Progenitor cell of endocrine pancreas (in vitro differentiated cells): ENCODE measurements at places on chromosomes 6 and 20.

- DNase-seq = no peak
Measured at GRCh38 chr20:35788796-35789195, 17.0 kb downstream of the PHF20 start.

DNA sequence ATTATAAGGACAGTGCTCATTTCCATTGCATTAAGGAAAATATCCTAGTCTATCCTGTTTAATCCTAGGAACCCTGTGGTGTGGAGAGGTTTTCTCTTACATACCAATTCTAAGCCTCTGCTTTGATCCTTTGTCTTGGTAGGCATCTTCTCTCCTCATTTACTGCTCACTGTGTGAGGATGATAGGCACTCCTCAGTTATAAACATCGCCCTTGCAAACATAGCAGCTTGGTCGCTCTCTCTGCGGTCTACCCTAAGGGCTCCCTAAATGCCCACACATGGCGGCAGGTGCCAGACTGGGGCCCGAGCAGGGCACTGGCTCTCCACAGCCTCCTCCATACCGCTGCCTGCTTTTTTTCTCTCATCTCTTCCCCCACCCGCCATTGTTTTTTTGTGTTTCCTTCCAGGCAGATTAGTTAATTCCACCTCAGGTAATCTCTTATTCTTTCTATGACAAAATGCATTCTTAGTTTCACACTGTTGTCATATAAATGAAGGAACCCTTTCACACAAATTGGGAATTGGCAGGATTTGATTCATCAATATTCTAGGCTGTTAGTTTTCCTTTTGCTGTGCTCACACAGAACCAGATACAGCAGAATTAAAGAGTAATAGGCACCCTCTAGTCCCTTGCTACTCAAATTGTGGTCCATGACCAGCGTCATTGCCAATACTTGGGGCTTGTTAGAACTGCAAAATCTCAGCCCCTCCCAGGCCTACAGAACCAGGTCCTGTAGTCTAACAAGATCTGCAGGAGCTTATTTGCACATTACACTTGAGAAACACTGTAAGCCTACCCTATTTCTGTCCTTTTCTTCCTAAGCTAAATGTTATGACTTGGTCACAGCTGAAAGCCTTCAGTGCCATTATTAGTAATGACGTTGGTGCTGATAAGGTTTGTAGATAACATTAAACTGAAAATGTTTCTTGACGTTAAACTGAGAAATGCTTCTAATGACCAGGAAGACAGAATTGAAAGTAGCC lies 36.3 kb downstream of the CARMIL1 start:
- no peak for DNase-seq

GRCh38 chr6:106451439-106451838 lies 90.9 kb downstream of the CRYBG1 start:
- no peak for DNase-seq

- DNase-seq = no peak
Measured at GRCh38 chr20:20223981-20224380, 143.9 kb upstream of the INSM1 start.

DNA sequence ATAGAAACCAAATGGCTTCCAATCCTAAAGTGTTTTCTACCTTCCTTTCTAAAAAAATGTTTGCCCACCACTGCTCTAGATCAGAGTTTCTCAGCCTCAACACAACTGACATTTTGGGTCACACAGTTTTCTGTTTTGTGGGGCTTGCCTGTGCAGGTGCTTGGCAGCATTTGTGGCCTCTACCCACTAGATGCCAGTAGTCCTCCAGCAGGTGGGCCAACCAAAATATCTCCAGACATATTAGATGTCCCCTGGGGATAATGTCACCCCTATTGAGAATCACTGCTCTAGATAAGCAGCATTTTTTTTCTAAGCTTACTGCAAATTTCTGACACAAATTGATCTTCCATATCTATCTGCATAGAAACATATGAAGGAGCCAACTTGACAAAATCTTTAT lies 26.3 kb upstream of the EPM2A start:
- DNase-seq = no peak

- no peak for DNase-seq
Measured at GRCh38 chr20:8867038-8867740, 201.7 kb upstream of the PLCB4 start.

GRCh38 chr6:151493804-151494234 lies at the start of gene CCDC170:
CCDC170 (plus strand) TSS chr6:151494017; CDS start chr6:151494129, 112 bp downstream.
- peak; percentile 30 for DNase-seq

- no peak for DNase-seq
Measured at GRCh38 chr20:9300080-9300479, 214.3 kb upstream of the LAMP5 start.

GRCh38 chr6:61894536-61894935 lies 391.5 kb downstream of the KHDRBS2 start:
- no peak for DNase-seq

DNA sequence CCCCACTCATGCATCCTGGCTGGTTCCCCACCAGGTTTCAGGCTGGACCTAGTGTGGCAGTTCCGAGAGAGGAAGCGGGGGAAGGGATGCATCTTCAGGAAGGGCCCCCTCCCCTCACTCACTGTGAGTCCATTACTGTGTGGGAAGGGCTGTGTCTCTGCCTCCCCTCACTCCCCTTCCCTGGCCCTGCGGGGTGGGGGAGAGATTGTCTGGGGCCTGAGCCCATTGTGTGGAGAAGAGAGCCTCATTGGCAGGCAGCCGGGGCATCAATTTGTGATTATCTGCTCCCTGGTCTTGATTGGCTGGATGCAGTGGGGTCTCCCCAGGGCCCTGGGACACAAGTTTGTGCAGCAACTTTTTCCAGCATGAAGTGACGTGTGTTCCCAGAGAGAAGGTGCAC lies 4.1 kb upstream of the MYT1 start:
- DNase-seq = no peak

DNA sequence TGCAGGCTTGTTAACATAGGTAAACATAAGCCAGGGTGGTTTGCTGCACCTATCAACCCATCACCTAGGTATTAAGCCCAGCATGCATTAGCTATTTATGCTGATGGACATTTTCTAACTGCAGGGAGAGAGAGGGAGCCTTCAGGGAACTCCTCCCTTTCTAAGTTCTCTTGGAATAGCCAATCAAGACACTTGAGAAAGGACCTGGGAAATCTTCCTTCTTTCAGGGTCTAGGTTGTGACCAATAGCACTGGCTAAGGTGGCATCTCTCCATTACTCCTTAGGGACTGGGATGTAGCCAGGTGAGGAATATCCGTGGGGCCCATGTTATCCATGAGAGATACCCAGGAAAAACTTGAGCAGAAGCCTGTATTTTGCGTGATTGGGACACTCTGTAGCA lies 849.6 kb upstream of the MAP3K7 start:
- no peak for DNase-seq

GRCh38 chr6:107185391-107185970 lies 70.2 kb upstream of the BEND3 start:
- DNase-seq = no peak

DNA sequence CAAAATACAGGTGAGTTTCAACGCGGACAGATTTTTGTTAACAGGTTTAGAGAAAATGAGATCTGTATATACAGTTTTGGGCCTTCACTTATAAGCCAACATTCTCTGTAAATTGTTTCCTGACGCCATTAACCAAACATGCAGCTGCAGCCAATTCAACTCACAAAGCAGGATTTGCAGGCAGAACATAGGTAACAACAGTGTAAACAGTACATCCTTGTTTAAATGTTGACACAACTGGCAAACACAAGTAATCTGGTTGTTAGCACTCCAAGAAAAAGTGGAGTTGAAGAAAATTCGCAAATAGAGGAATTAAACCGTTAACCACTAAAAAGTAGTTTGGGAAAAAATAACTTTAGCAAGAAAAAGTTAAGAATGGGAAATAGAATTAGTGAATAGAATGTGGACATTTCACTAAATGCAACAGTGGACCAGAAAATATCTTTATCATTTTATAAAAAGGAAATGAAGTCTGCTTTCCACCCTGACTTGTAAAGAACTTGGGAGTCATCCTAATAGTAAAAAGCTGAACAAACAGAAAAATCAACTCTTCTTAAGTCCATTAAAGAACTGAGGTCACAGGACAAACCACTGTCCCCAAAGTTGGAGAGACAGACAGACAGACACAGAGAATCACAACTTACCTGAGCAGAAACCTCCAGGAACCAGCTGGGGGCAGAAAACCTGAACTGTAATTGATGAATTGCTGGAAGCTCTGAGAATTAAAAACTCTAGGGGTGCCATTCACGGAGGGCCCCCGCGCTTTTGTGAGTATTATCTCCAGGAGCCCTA lies 10.1 kb downstream of the SMIM28 start:
- DNase-seq = no peak

DNA sequence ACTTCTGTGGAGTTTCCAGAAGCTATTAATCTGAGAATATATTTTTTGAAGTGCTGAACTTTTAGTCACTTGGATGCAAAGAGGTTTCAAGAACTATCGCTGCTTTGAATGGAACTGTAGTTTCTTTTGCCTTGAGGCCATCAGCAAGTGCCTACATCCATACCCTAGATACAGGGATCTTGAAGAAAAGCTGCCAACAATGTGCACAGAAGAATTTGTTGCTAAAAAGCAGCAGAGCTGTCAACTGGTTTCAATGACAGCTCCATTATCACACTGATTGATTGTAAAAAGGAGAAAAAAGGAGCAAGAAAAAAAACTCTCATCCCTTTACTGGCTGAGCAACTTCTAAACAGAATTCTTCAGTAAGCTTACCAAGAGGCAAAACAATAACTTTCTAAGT lies 251.0 kb upstream of the NRSN1 start:
- no peak for DNase-seq

- DNase-seq = no peak
Measured at GRCh38 chr6:139597771-139598755, 223.6 kb upstream of the CITED2 start.

- DNase-seq = no peak
Measured at GRCh38 chr6:143332153-143332845, 118.2 kb downstream of the ADAT2 start.

DNA sequence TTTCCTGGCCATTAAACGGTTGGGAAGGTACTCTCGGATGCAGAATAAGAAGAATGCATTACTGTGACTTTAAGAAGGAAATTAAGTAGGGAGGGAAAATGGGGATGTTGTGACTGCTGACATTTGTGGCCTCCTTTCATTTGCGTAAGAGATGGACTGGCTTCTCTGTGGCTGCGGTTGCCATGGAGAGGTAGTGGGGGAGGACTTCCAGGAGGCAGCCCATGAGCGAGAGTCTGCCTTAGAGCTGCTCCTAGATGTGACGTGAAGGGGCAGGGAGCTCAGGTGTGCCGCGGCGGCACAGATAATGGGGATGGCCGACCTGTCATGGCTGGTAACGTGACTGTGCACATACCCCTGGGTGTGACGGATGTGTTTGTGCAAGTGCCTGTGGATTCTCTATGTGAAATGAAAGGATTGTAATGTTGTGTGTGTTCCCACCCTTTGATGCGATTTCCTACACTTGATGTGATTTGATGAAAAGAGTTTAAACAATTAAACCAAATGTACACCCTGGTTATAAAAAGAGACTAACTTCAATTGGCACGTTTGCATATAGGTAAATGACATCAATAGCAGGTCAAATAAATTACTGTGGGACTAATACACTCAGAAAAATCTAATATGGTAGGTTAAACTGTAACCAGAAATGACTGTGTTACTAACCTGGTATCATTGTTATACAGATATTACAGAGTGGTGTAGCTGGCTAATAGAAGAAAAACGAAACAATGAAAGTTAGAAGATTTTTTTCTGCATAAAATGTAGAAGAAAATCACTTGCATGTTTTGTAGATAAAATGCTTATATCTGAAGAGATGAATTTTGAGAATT lies 48.9 kb downstream of the HIVEP1 start:
- DNase-seq = no peak

DNA sequence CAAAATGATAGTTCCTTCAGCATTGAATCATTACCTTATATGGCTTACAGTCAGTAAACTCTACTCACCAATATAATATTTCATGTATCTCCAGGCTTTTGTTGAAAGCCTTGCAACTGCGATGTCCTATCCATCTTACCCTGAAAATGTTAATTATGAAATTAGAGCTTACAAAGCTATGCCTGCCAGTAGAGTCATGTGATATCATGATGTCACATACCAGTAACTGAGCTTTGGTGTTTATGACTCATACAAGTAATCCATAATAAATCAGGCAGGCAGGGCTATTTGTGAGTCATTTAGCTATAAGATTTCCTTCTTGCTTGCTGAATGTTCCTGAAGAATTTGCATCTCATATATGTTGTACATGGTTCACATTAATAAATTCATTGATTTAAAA lies 44.9 kb upstream of the FAM83B start:
- no peak for DNase-seq

DNA sequence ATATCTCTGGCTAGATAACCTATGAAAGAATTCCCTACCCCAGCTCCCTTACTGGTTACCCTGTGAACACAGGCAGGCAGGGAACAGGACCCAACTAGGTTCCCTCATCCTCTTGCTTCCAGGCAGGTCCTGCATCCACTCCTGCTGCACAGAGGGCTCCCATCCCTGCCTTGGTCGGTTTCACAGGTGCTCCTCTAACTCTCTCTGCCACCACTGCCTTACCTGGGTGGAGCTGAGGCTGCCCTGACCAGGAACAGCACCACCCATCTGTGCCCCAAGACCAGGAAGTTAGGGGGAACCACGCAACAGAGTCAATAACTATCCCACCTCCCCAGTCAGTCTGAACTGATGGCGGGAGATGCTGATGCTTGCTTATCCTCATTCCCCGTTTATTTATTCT lies 37.0 kb upstream of the HLA-A start:
- DNase-seq = no peak

GRCh38 chr20:32165836-32166545 lies 41.6 kb downstream of the PLAGL2 start:
- no peak for DNase-seq

DNA sequence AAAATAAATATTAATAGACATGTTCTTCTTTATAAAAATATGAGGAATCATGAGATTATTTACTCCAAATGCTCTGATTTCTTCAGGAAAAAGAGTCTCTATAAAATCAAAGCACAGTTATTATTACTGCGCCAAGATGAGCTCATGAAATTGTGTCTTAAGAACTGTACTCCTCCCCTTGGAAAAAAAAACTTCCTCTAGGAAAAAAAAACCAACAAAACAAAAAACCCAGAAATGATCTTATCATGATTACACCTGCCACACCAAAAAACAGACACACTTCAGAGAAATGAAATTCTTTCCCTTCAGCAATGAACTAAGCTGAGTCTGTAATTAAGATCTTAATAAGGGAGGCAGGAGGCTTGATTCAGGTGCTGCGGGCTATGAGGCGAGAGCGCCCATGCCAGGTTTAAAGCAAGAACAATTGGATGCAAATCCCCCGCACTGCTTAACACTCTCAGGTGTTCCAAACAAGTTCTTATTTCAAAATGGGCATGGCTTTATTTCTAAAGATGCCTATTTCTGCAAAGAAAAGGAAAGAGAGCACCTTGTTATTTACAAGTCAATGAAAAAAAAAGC lies 9.1 kb downstream of the NEDD9 start:
- DNase-seq = no peak

DNA sequence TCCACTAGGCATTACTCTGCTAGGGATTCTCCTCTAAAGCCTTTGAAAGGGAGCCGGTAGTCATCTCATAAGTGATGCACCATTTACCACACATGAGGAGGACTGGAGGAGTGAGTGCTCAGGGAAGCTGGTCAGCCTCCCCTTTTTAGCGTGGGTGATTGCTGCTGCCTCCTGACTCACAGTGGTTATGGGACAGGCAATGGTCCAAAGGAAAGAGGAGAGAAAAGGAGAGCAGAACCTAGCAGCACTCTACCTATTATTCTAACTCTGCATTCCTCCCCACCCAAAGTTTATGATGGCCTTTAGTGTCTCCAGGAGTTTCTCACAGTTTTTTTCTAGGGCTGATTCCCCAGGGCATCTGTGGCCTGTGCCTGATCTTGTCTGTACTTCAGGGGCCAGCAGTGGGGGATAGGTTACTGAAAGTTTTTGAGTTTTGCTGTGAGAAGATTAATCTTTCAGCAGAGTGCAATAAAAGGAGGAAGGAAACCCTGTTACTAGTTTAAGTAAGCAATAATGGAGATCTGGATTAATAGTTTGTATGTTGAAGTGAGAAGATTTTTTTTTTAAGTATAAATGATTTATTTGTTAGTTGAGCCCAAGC lies 36.4 kb upstream of the GCLC start:
- DNase-seq = no peak
